ENCODE measurements at places on chromosomes 7 and 10.

DNA sequence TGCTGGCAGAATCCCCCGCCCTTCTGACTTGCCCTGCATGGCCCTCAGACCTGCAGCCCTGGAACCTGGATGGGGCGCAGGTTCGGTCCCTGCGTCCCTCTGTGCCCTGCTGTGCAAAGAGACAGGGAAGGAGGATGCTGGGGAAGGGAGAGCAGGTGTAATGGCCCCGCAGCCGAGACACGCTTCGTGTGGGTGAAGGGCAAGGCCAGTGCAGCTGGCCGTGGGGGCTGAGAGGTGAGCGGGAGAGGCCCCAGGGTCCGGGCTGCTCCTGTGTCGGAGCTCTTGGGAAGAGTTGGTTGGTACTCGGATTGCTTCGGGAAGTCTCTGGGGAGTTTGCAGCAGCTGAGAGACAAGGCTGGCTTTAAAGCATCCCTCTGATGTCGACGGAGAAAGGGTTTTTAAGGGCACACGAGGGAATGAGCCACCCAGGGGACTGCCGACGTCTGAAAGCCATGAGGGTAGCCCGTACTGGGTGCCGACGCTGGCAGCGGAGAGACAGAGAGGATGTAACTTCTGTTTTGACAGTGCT is 6.5 kb downstream of the ELFN1 start:
- DNase-seq, result no peak

GRCh38 chr7:83410989-83411591 is 237.8 kb downstream of the SEMA3E start:
- peak; percentile 82 for DNase-seq

DNA sequence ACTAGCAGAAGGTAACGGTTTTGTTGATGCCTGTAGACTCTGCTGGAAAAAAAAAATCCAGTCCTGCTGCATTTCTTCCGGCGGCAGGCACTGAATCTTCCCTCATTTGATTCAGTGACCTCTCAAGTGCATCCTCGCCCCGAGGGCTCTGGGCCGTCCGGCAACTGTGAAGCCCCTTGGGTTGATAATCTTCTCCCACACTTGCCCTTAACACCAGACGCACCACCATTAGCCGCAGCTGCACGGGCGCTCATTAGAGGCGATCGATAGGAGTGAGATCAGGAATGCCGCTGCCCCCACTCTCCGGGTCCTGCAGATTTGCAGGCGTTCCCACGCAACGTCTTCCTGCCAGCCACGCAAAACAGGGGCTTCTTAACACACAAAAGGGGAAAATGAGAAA is 200.0 kb upstream of the MKI67 start:
- no peak for DNase-seq

DNA sequence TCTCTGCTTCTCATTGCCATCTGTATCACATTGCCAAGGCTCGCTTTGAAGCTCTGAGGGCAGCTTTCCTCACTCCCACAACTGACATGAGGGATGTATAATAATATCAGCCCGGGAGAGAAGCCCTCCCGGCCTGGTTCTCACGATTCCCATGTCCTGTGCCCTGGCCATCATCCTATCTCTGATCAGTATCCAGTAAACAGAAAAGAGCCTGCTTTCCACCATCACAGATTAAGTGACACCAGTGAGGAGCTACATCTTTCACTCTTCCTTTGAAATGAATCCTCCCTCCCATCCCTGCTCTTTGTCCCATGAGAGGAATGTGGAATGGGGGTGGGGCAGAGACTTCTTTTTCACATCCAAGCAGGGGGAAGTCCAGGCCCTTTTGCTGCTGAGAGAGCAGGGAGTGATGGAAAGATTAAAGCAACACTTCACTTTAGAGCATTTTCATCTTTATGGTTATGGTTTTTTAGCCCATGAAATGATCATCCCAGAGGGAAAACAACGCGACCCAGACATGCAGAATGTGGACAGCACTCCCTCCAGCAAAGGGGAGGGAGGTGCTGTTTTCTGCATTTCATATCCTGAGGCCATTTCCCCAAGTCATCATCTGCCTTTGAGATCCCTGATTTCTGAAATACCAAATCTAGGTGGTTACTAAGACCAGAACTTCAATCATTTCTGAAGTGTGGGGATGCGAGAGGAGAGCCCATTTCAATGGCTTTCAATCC is 84.6 kb upstream of the LYZL1 start:
- DNase-seq, result no peak

GRCh38 chr7:156604311-156604710 is 36.3 kb upstream of the RNF32 start:
- no peak for DNase-seq

DNA sequence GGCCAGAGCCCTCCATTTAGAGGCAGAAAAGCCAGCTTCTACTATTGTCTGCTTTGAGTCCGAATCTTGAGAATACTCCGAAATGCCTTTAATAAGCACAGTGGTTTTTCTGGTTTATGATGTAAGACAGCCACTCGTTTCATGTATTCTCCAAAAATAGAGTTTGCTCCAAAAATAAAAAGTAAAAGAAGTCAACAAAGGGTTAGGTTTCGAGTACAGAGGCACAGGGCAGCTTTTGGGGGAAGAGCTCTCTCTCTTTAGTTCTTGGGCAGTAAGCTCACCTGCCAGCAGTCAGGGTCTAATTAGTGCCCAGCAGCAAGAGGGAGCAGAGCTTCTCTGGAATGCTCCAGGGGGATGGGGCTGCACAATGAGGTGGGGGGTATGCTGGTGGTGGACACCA is 20.2 kb downstream of the CREB3L2 start:
- DNase-seq, result no peak

- DNase-seq, result no peak
Observed at GRCh38 chr7:129865925-129866201, 86.9 kb downstream of the UBE2H start.

GRCh38 chr7:96401200-96401599 is 79.3 kb upstream of the SLC25A13 start:
- no peak for DNase-seq

DNA sequence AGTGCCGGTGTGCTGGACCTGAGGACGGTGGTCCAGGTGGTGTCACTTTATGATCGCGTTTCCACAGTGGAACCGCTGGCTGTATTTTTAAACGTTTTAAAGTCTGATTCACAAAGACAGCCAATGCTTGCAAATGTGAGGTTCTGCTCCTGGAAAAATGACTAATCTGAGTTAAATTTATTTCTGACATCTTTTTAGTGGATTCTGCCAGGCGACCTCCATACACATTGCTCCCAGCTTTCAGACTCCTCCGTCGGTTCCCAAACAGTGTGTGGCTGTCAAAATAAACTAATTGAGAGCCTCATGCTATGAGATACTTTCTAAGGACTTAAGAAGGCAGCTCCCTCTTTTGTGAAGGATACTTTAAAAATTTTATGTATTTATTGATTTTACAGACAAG is 12.7 kb upstream of the TTYH3 start:
- no peak for DNase-seq

GRCh38 chr7:20738518-20739481 is 47.9 kb downstream of the SP8 start:
- no peak for DNase-seq

- DNase-seq, result no peak
Observed at GRCh38 chr7:4745971-4746919, 29.2 kb upstream of the AP5Z1 start.

DNA sequence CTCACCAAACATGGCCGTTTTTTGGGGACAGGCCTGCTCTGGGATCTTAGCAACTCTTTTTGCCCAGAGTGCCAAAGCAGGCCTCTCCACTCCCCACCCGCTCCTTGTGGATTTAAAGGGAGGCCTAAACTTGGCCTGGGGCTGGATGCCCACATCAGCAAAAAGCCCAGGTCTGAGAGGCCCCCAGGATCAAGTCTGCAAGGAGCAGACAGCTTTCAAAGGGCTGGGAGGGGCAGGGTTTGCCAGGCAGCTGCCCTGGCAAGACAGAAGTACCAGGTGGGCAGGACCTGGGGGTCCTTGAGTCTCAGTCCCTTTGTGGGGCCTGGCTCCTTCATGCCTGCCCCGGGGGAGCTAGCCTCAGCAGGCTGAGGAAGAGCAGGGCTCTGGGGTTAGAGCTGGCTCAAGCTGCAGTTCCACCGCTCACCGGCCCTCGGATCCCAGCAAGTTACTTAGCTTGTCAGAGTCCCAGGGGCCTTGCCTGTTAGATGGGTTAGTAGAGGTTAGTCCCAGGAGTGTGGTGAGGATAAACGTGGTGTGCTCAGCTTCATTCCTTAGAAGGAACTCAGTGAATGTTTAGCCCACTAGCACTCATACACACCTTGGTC is 56.2 kb downstream of the ARHGAP22 start:
- no peak for DNase-seq

DNA sequence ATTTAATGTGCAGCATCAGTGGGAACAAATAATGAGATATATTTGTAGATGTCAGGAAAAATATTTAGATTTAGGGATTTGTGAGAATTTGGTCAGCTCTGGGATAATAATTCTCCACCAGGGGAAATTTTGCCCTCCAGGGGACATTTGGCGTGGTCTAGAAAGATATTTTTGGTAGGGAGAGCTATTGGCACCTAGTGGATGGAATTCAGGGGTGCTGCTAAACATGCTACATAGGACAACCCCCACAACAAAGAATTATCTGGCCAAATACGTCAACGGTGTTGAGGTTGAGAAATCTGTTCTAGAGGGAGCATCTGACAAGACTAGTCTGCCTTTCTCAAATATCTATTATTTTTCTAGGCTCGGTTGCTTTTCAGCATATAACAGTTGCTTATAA is 2.1 kb downstream of the ADK start:
- DNase-seq, result no peak

DNA sequence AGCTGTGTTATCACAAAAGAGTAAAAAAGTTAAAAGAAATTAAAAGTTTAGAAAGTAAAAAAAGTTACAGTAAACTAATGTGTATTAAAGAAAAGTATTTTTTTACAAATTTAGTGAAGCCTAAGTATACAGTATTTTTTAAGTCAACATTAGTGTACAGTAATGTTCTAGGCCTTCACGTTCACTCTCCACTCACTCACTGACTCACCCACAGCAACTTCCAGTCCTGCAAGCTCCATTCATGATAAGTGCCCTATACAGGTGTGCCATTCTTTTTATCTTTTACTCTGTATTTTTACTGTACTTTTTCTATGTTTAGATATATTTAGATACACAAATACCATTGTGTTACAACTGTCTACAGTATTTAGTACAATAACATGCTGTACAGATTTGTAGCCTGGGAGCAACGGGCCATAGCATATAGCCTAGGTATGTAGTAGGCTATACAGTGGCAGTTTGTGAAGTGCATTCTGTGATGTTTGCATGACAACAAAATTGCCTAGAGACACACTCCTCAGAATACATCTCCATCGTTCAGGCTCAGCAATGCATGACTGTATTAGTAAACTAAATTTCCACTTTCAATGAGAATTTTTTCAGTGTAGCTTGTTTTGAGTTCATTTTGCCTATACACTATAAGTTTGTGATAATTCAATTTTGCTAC is 539.9 kb upstream of the C7orf33 start:
- DNase-seq, result peak; percentile 64

DNA sequence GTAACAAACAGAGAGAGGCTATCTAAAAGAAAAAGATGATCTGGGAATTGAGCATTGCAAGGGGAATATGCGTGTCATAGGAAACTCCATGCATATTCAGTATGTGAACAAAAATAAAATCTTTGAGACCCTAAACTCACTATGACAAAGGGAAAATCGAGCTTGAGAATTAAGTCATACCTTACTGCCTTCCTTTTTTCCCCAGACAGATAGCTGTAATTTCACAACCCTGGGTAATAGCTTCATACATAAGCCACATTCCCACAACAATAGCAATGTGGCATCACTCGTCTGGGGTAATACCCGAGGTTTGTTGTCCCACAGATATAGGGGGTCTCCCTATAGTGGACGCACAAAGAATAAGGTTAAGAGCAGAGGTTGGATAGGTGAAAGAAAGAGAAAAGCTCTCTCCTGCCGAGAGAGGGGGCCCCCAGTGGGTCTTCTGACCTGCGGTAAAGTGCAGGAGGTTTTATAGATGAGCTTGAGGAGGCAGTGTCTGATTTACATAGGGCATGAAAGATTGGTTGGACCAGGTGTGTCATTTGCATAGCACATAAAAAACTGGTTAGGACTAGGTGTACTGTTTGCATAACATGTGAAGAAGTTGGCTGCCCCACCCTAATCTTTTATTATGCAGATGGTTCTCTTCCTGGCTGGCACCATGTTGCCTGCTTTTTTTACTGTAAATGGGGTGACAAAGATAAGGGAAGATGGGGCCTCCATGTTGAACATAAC is 11.6 kb downstream of the CYP3A43 start:
- DNase-seq, result peak; percentile 89

DNA sequence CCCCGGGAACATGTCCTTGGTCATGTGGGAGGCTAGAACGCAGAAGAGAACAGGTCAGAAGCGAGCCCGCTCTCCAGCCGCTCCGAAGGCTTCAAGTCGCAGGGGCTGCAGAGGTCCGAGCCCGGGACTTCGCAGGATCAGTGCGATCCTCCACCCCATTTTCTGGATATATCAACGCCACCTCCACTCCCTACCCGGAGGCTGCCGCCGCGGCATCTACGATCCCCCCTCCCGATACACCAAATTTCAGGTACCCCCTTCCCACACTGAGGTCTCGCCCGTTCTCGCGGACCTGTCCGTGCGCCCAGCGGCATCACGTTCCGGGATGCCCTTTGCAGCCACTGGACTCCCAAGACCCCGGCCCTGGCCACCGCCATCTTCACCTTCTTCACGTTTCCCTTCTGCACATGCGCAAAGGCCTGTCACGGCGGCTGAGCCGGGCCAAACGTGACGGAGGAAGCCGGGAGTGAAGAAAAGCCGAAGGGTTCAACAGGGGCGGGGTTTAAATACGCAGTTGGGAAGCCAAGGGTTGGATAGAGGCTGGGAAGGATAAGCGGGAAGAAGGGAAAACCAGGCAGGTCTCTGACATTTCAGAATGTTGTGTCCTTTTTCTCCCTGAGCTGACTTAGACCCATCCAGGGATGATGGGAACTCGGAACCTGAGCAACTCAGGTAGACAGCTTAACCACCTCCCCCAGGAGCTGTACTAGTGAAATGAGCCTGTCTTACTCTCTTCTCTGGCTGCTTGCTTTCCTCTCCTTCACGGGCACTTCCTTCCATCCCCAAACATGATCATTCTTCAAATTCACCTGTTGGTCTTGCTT is at the start of gene NDUFB8:
Gene NDUFB8, minus strand, starts transcription at position 397 of the 824 bp plus-strand sequence. Its CDS starts 20 bp downstream, at position 377.
- DNase-seq, result peak; percentile 89

GRCh38 chr10:110036640-110037039 is 28.9 kb downstream of the ADD3 start:
- DNase-seq, result no peak

DNA sequence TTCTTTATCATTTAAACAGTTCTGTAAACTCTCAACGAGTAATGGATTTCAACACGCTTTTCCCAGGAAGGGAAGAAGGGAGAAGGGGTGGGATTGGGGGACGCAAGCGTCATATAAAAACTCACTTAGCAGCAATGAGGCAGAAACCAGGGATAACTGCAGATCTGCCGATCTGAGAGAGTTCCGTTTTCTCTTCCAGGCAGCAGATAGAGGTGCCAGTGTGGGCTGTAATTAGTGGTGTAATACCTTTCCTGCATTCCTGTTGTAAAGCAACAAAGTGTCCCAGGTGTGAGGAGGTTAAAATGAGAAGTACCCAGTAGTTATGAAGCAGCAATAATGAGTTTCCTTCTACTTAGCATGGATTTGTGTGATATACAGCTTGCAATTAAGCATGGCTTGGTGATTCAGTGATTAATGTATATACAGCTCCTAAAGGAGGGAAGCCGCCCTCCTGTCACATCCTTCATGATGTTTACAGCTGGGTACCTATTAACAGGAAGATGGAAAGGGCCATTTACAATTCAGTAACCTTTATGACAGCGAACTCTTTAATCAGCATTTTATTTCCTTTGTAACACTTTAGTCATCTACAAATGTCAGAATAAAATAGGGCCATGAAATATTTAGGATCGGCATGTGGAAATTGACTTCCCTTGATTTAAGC is 271.9 kb downstream of the LRMDA start:
- peak; percentile 91 for DNase-seq

GRCh38 chr7:45212606-45213005 is 55.0 kb downstream of the RAMP3 start:
- DNase-seq, result no peak

Measured in NCI-H69 (cell line).